SW480 (cell line): ENCODE measurements at places on chromosomes 1 and 21.

GRCh38 chr1:107993920-107994319, 28.9 kb upstream of the VAV3 start:
- peak; percentile 67 for DNase-seq

- DNase-seq: no peak
Measured at GRCh38 chr1:79044974-79045650, 38.6 kb upstream of the ADGRL4 start.

DNA sequence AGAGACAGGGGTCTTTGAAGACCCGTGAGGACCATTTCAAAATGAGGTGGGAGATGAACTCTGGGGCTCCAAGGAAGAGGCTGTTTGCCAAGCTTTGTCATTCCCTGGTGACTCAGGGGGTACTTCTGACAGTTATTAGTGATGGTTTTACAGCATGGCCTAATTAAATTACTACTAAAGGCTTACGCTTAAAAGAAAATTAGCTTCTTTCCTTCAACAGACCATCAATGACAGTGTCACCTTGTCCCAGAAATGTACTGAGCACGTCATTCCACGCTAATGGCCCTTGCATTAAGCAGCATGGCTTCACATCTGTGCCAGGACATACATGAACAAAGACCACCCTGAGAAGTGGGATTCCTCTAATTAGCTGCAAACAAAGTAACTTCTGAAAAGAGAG, 5.1 kb upstream of the UTS2 start:
- DNase-seq: no peak

DNA sequence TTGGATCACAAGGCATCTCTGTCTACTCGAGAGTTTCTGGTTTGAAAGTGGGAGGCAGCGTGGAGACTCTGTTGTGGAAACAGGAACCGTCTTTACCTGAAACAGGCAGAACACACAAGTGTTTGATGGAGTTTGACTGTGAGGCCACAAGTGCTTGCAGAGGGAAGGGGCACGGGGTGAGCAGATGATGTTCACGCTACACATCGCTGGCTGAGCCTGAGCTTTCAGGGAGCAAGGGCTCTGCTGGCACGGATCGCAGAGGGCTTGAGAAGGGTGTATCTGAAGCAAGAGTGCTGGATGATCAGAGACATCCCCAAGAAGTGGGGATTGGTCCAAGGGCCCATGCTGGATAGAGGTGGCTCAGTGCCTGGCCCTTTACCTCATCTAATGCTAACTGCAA, 59.3 kb downstream of the IGSF21 start:
- DNase-seq: no peak

- no peak for DNase-seq
Measured at GRCh38 chr1:235939480-235939775, 72.7 kb upstream of the LYST start.

DNA sequence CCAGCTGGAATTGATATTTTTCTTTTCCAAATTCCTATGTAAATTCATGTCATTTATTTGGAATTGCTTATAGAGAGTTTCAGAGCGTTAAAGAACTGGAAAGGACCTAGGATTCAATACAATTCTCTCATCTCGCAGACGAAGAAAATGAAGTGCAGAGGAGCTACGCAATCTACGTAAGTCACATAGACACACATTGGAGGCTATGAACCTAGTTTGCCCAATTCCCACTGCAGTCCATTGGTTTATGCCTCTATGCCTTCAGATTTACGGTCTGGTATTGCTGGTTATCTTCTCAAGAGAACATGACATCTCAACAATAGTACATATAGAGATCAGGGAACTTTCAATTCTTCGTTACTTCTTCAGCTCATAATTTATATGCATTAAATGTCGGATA, 971 bp upstream of the RNF2 start:
- no peak for DNase-seq

DNA sequence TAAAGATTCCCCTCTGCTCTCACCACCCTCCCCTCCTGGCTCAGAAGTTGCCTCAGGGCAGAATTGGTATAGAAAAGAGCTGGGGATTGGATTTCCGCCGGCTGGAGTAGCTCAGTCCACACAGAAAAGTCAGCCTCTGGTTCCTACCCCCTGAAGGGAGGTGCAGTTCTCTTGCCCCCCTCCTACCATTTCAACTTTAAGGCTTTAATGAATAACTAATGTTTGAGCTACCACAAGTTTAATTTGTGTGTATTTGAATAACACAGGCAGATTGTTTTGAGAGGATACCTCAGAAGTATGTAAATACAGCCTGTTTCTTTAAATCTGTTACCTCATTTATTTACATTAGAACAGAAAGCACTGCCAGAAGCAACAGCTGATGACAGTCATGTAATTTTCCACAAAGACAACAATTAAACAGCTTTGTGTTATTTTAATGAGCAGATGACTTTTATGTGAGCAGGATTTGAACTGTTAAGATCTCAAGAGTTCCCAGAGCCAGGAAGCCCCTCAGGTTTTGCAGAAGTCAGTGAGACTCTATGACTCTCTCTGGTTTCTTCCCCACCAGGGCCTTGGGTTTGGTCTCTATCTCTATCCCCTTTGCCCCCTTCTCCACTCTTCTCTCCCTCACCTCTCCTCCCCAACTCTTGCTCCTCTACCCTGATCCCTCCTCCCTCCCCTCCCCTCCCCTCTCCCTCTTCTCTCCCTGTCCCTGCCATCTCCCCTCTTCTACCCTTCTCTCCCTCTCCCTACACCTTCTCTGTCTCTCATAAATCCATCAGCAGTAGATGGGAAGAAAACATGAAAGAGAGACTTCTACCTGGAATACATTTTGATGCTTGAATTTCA, 26.3 kb downstream of the DUSP10 start:
- no peak for DNase-seq

DNA sequence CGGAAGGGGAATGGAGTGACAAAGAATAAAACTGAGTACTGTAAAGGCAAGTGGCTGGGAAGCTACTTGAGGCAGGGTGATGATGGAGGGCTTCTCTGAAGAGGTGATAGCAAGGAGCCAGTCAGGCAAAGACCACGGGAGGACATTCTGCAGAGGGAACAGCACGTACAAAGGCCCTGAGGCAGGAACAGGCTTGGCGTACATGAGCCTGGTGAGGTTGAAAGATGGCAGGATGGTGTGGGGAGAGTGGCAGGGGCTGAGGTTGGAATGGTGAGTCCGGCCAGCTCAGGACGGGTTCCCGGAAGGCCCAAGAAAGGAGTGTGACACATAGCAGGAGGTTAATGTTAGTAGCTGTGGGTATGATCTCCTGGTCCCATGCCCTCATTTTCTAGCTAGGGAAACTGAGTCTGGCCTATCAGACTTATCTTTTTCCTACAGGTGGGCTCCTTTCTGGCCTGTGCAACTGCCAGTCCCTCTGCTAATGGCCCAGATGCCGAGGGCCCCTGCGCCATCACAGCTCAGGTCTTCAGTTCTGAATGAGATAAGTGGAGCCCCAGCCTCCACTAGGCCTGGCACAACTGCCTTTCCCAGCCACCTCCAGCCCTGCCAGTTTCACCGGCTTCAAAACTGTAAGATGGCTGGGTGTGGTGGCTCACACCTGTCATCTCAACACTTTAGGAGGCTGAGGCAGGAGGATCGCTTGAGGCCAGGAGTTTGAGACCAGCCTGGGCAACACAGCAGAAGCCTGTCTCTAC, 87.0 kb downstream of the VWA5B1 start:
- DNase-seq: no peak

GRCh38 chr1:172893146-172893841, 157.4 kb downstream of the TNFSF18 start:
- DNase-seq: no peak
